Activated CD8-positive, alpha-beta memory T cell treated with anti-CD3 and anti-CD28 coated beads for 1 hour (primary cell): ENCODE measurements at places on chromosomes 12 and 14.

DNA sequence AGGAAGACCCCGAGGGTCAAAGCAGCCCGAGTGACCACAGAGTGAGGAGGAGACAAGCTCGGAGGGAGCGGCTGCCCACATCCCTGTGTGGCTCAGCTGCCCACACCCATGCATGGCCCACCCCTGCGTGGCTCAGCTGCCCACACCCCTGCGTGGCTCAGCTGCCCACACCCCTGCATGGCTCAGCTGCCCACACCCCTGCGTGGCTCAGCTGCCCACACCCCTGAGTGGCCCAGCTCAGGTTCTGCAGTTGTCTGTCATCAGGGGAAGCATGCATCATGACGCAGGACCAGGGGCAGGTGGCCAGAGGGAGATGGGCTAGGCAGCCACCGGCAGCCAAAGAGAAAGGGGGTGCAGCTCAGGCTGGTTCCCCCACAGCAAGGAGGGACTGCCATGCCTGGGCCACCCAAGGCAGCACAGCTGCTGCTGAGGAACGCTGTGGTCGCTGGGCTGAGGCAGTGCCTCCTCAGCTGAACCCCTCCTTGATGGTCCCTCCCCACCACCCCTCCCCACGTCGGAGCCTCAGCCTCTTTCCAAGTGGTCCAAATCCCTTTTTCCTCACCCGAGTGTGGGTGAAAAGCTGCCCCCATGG is 33.3 kb upstream of the NUDT14 start:
- no peak for DNase-seq

DNA sequence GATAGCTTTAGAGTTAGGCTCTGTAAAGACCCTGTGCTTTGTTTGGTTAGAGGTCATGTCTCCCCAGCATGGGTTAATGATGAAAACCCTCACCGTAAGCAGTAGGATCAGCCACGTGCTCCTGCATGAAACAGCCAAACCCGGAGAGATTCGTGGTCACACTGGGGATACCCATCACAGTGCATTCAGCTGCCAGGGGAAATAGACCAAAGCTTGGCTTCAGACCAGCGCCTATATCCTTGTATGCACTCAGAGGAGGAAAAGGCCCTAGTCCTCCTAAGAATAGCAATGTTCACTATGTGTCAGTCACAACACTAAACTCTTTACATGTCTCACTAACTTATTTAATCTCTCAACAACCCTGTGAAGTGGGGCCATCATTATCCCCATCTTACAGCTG is 16.3 kb downstream of the SPX start:
- no peak for DNase-seq

GRCh38 chr12:120733574-120733973 is 7.9 kb downstream of the ACADS start:
- DNase-seq, result no peak

- no peak for DNase-seq
These were observed 326.7 kb downstream of the SLC6A15 start for GRCh38 chr12:84585776-84586395.

DNA sequence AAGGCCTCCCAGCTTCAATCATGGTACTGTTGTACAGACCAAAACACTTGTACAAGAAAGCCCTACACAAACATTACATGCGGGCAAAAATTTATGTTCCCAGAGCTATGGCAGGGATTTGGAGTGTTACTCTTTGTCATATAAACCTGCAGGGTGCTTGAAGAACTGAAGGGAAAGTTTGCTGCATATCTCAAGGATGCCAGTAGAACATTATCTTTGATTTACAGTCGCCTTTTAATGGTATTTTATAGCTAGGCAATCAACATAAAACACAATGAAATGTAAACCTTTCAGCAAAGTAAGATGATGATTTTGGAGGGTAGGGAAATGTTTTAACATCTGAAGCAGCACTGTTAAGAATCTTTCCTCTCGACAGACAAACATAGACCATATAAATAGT is 305.6 kb downstream of the KCNH5 start:
- no peak for DNase-seq

- DNase-seq, result no peak
These were observed 59.7 kb upstream of the NAP1L1 start for GRCh38 chr12:76144245-76144549.

DNA sequence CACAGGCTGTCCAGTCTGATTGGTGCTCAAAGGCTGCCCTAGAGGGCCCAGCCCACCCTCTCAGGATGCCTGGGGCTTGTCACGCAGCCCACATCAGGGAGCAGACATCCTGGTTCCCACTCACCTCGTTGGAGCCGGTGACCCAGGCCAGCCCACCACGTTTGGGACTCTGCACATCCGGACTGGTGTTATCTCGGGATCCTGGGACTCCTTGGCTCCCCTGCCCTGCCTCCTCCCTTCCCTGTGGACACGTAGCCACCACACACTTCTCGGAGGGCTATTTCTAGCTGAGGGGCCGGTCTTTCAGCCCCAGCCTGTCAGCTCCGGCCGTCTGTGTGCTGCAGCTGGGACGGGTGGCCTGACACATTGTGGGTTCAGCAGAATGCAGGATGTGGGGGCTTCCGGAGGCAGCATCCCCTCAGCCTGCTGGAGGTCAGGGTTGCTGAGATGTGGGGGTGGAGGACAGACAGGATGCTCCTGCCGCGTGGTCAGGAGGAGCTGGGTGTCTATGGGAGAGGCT is 12.8 kb upstream of the FGF23 start:
- no peak for DNase-seq

DNA sequence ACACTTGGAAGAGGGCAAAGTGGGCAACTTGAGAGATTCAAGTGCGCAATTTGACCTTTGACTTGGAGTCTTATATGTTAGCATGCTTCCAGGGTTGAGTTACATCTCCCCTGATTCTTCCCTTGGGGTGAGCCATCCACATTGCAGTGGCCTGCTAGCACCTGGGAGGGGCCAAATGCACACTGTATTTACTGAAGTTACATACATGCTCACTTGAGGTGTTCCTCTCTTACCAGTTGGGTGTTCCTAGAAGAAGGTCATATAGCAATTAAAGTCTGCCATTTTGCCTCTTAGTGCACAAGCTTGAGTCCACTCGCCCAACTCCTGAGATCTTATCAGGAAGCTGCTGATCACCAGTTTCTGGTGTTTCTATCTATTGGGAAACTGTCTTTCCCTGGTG is 13.7 kb upstream of the SPTLC2 start:
- no peak for DNase-seq

DNA sequence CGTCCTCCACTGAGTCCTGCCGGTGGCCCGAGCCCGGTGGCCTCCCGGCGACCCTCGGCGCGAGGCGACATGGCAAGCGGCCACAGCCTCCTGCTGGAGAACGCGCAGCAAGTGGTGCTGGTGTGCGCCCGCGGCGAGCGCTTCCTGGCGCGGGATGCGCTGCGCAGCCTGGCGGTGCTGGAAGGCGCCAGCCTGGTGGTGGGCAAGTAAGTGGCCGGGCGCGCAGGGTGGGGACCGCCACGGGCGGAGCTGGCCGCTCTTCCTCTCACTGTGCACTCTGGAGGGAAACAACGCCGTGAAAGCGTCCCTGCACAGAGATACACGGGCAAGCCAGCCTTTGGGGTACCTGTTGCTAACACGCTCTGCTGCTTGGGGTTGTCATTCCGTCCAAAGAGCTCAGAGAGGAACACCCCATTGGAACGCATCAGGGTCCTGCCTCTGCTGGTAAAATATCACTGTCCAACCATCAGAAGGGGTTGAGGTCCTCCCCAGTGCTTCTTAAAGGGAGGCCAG is at the start of gene AMDHD1:
Gene AMDHD1, plus strand, starts transcription at position 2 of the 513 bp plus-strand sequence. Its CDS starts 68 bp downstream, at position 70.
- peak; percentile 43 for DNase-seq

DNA sequence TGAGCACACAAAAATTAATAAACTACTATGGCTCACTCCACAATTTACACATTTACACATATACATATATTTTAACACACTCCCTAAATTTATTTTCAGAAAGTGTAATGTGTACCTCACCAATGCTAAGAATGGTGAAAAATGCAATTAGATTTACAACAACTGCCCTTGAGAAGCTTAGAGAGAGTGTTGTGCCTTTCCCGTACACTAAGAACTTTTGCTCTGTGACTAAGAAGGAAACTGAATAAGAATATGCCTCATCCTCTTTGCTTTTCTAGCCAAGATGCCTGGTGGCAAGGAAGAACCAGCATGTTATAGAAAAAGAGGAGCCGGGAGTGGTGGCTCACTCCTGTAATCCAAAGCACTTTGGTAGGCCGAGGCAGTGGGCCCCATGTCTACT is 62.3 kb downstream of the SINHCAF start:
- no peak for DNase-seq

GRCh38 chr14:67641902-67642749 is 22.4 kb downstream of the ARG2 start:
- DNase-seq, result no peak

GRCh38 chr12:593396-594270 is 69.6 kb downstream of the NINJ2 start:
- DNase-seq, result no peak

DNA sequence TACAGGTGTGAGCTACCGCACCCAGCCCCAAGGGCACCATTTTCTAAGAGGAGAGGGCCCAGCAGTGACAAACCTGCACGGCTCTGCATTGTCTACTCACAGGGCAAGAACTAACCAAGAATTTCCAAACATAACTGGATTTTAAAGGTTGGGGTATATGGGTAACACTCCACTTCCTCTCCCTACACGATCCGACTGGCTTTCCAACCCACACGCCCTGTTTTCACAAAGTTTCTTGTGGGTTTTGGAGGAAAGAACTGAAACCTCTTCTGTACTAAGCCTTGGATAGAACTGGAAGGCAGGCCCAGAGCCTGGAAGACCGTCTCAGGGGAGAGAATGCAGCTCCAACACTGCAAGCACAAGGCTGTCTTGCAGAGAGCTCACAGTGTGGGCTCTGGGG is 24.9 kb downstream of the SNRNP35 start:
- DNase-seq, result no peak

DNA sequence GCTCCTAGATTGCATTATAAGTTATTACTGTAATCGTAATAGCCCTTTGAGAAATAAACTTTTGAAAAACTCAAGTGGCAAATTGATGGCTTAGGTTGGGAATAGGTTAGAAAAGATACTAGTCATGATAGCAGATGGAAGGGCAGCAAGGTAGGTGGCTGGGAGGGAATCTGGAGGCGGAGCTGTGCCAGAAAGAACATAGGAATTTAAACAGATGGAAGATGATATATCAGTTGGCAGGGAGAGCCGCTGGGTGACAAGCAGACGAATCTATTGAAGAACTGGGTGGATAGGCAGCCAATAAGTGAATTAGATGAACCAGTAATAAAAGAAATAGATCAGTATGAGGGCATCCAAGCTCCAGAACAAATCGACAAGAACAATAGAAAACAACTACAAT is 142.1 kb downstream of the CNTN1 start:
- no peak for DNase-seq

GRCh38 chr14:58794993-58795762 is 157.4 kb downstream of the DACT1 start:
- no peak for DNase-seq

DNA sequence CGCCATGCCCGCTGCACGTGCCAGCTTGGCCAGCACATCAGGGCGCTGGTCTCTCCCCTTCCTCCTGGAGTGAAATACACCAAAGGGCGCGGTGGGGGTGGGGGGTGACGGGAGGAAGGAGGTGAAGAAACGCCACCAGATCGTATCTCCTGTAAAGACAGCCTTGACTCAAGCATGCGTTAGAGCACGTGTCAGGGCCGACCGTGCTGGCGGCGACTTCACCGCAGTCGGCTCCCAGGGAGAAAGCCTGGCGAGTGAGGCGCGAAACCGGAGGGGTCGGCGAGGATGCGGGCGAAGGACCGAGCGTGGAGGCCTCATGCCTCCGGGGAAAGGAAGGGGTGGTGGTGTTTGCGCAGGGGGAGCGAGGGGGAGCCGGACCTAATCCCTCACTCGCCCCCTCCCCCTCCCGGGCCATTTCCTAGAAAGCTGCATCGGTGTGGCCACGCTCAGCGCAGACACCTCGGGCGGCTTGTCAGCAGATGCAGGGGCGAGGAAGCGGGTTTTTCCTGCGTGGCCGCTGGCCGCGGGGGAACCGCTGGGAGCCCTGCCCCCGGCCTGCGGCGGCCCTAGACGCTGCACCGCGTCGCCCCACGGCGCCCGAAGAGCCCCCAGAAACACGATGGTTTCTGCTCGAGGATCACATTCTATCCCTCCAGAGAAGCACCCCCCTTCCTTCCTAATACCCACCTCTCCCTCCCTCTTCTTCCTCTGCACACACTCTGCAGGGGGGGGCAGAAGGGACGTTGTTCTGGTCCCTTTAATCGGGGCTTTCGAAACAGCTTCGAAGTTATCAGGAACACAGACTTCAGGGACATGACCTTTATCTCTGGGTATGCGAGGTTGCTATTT is 914 bp upstream of the CCND2 start:
- no peak for DNase-seq

DNA sequence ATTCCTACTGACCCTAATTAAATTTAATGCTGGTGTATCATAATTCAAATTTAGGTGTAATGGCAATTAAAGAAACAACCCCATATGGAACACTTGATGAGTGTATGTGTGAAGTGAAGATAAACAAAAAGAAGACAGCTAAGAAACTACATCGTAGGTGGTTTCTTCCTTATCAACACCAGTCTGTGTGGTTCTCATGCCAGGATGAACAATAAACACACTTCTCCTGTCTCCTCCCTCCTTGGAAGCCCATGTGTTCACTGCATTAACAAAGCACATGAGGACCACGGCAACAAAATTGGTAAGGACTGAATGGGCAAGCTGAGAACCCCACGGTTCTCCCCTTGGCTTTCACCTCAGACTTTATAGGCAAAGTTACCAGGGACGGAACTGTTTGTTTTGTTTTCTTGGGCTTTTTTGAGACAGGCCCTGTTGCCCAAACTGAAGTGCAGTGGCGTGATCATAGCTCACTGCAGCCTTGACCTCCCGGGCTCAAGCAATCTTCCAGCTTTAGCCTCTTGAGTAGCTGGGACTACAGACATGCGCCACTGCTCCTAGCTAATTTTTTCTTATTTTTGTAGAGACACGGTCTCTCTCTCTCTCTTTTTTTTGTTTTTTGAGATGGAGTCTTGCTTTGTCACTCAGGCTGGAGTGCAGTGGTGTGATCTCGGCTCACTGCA is 71.0 kb downstream of the TRAFD1 start:
- DNase-seq, result no peak

DNA sequence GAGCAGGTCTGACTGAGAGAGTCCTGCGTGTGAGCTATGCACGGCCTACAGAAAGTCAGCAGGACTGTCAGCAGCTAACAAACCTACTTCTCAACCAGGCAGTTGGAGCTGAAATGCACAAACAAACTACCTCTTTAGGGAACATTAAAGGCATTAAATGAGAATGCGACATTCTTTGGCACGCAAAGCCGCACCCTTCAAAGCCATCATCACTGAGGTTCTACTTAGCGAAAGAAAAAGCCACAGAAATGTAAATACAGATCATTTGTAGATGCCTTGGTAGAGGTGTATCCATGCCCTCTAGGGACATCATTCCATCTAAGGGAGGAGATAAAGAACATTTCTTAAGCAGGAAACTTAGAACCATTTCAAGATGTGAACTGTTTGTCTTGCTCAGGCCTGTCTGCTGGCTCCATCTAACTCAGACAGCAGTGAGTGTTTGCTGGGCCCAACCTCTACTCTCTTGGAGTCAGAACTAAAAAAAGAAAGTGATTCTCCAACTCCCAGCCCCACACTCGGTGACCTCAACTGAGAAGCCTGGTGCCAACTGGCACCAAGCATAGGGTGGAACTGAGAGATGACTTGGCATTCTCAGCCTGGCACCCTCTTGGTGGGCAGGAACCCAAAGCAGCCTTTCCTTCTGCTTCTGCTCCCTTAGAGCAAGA is 63.5 kb upstream of the MBIP start:
- no peak for DNase-seq
